ENCODE measurements at places on chromosomes 1 and 21. TPM values are rescaled to one million over a fixed set of nuclear protein-coding genes. Genes with fewer than 3 reads are reported as not detected.

PEX10 gene
- total RNA-seq = 37.9 TPM

SLFNL1 gene
- 1.4 TPM for total RNA-seq

SPOCD1 gene
- 15.3 TPM for total RNA-seq

CYYR1 gene
- 1.4 TPM for total RNA-seq

KHDC4 gene
- total RNA-seq = 11.5 TPM

FHAD1 gene
- total RNA-seq = 0.39 TPM

TEX38 gene
- total RNA-seq = not detected

S100A10 gene
- total RNA-seq = 75.2 TPM

LCE2A gene
- not detected for total RNA-seq

SGIP1 gene
- 6.3 TPM for total RNA-seq

Data from epithelial cell of alveolus of lung (primary cell).